ENCODE measurements at places on chromosomes 1 and 21.

DNA sequence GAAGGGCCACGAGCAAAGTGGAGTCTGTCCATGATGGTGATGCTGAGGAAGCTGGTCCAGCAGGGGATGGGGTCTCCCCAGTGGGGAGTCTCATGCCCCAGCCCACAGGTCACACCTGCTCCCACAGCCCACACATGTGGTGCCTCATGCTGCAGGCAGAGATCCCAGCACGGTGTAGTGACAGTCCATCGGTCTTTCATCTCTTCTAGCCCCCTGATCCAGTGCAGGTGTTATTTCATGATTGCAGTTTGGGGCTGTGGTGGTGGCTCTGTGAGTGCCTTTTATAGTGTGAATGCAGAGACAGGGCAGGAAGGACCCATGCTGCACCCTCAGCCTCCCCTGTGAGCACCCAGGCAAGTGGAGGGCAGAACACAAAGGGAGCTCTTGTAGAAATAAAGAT, 45.0 kb downstream of the UBASH3A start:
- no peak for DNase-seq

GRCh38 chr21:45386728-45387371, 18.1 kb upstream of the COL18A1 start:
- DNase-seq, result peak; percentile 82

DNA sequence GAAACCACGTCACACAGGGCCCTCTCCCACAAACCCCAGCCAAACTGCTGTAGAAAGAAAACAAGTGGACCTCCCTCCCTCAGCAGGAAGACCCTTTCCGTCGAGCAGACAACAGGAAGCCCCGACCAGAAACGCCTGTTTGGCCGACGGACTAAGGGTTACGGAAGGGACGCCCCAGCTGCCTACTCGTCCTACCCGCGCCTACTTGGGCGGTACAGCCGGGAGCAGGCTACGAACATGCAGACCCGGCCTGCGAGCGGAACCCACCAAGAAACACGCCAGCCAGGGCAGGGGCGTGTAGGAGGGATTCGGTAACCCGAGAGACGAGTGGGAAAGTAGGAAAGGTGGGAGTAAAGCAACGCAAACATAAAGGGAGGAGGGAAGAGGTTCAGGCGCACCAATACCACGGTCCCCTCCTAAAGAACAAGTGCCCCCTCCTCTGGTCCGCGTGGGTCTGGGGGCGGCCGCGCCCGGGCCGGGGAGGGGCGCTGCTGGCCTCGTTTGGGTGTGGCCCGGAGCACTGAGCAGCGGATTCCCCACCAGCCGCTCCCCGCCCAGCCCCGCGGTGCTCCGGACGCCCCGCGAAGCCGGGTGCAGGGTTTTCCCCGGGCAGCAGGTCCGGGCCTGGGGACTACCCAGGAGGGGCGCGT, 450 bp downstream of the S100A10 start:
- DNase-seq, result no peak

- DNase-seq, result no peak
Measured at GRCh38 chr1:30759718-30760281, 2.2 kb upstream of the LAPTM5 start.

GRCh38 chr1:151815716-151816327, 10.6 kb upstream of the LINGO4 start:
- no peak for DNase-seq

- no peak for DNase-seq
Measured at GRCh38 chr1:23742670-23743286, 493 bp upstream of the ELOA start.

GRCh38 chr21:37072274-37072987, 440 bp downstream of the PIGP start:
- DNase-seq, result peak; percentile 68

DNA sequence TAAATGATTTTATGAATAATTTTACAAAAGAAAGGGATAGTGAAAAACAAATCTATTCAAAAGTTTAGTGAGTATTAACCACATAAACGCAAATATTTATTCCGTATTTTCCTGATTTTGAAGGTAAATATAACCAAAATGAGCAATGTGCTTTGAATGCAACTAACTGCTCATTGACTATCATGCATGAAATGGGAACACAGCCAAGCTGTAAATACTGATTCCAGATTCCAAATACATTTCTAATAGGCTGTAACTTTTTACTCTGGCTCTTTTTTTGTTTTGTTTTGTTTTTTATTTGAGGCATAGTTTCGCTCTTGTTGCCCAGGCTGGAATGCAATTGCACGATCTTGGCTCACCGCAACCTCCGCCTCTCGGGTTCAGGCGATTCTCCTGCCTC, 41.8 kb downstream of the SELENOF start:
- DNase-seq, result no peak

All from foreskin melanocyte (primary cell).